Hypothalamus (tissue), 51 donors: ENCODE measurements at places on chromosomes 1 and 21.

DNA sequence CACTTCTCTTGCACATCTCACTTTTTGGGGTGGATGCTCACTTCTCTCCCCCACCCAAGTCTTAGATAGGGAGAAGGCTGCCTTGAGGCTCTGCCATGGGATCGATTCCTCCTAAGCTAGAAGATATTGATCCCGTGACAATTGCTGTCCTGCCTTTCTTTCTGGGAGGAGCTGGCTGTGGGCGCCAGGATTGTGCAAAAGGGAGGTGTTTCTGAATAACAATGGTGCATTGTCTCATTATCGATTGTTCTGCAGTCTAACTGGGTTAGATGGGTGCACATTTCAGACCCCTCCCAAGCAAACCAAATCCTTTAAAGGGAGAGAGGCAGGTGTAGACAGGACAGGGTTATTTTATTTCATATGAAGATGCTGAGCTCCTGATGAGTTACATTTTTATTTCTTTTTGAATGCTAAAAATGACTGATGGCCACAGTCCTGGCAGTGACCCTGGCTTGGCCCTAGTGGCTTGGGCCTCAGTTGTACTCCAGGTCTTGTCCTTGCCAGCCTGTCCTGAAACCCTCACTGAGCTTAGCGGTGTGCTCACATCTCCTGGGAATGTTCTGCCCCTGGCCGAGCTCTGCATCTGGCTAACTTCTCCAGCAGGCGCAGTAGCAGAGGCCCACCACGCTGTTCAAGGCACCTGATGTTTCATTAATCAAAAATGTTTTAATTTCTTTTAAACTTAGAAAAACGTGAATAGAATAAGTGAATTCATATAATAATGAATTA lies 99.0 kb upstream of the KAZN start:
- DNase-seq: no peak

DNA sequence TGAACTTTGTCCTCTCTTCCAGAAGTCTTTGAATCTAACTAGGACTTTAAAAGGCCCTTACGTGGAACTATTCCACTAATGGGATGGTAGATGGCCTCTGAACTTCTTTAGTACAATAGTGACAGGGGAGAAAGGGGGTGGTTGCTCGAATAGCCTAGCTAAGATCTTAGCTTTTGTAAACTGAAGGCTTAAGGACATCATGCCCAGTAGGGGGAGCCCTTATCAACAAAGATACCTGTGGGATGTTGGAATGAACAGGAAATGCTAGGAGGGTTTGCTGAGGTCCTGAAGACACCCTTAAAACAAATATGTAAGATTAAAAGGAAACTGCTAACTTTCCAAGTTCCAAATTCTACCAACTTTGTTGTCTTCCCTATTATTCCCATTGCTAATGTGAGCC lies 33.2 kb downstream of the NHLH2 start:
- no peak for DNase-seq

DNA sequence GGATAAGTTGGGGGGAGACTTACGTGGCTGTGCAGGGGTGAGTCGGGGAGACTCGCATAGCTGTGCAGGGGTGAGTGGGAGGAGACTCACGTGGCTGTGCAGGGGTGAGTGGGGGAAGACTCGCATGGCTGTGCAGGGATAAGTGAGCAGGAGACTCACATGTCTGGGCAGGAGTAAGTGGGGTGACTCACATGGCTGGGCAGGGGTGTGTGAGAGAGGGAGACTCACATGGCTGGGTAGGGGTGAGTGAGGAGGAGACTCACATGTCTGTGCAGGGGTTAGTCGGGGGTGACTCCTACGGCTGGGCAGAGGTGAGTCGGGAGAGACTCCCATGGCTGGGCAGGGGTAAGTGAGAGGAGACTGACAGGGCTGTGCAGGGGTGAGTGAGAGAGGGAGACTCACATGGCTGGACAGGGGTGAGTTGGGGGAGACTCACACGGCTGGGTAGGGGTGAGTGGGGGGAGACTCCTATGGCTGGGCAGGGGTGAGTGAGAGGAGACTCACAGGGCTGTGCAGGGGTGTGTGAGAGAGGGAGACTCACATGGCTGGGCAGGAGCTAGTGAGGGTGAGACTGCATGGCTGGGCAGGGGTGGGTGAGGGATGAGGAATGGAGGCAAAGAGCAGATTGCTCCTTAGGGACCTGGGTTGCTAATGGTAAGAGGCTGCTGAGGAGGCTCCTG lies 56.0 kb upstream of the ABCG1 start:
- no peak for DNase-seq

DNA sequence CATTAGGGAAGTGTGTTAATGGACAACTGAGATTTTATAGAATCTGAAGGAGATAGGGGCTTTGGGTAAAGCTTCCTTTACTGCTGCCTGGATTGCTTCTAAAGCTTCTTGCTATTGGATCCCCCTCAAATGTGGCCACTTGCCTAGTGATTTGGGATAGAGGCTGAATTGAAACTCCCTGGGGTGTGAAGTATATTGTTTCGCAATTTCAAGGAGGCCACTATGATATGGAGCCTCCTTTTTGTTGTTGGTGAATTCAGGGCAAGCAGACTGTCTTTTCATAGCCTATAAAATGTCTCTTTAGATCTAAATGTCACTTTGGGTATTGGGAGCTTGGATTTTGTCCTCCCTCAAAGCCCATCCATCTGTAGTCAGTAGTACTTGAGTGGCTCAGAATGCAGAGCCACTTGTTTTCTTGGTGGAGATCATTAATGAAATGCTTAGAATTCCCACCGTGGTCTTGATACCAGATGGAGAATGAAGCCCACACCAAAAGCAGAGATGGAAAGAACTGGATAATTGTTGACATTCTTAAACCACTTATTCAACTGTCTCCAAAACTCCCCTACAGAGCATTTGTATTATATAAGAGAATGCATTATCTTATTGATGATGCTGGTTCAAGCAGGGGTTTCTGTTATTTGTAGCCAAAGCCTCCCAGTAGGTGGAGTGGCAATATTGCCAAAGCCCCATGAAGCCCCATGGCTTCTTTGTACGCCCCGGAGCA lies 144.3 kb upstream of the KCNE2 start:
- no peak for DNase-seq

DNA sequence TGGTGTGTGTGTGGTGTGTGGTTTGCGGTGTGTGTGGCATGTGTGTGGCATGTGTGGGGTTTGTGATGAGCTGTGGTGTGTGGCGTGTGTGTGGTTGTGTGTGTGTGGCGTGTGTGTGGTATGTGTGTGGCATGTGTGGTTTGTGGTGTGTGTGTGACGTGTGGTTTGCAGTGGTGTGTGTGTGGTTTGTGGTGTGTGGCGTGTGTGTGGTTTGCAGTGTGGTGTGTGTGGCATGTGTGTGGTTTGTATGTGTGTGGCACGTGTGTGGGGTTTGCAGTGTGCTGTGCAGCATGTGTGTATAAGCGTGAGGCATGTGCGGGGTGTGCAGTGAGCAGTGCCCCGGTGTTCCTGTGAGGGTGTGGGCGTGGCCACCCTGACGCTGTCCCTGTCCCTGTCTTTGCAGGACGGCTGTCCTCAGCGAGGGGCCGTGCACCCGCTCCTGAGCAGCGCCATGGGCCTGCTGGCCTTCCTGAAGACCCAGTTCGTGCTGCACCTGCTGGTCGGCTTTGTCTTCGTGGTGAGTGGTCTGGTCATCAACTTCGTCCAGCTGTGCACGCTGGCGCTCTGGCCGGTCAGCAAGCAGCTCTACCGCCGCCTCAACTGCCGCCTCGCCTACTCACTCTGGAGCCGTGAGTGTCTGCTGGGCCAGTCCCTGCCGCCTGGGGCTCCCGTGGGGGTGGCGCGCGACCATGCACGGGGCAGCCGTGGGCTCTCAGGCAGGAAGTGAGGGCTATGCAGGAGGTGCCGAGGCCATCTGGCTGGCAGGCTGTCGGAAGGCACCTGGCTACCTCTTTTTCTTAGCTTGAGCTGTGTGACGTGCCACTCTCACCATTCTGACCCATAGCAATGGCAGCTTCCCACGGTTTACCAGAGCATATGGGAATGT lies 52.6 kb upstream of the TRAPPC10 start:
- no peak for DNase-seq

GRCh38 chr1:173758980-173759379 lies 44.2 kb downstream of the KLHL20 start:
- no peak for DNase-seq

GRCh38 chr1:30713311-30713710 lies 10.1 kb downstream of the MATN1 start:
- no peak for DNase-seq

- DNase-seq: no peak
Measured at GRCh38 chr1:96962751-96963211, 241.2 kb downstream of the PTBP2 start.

GRCh38 chr1:99557546-99558202 lies 88.2 kb upstream of the PALMD start:
- no peak for DNase-seq

- no peak for DNase-seq
Measured at GRCh38 chr21:42113926-42114409, 42.9 kb downstream of the UMODL1 start.

DNA sequence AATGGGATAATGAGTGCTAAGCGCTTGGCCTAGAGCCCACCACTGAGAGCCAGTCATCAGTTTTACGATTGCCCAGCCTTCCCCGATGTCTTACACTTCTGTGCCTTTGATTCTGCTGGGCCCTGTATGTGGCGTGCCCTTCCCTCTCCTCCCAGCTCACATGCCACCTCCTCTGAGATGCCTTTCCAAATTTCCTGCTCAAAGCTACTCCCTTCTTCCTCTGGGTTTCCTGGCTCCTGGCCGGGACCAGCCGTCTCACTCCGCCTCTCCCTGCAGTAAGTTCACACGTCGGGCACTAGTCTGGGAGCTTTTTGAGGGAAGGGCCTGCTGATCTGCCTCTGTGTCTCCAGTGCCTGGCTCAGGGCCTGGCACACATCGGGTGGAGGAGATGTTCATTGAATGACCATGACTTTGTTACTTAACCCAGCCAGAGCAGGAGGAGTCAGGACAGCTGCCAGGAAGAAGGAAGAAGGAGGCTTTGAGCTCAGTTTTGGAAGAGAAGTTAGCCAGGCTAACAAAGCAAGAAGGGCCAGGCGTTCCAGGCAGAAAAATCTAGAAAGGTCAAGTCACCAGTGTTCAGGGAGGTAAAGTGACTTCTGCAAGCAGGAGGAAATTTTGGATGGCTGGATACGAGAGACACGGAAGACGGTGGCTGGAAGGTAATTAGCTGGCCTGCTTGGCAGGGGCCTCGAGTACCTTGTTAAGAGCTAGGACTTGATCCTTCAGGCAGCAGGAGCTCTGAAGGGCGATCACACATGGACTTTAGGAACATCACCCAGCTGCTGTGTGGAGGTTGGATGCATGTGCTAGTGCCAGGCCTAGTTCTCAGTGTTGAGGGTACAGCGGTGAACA lies 63.6 kb downstream of the EPHB2 start:
- no peak for DNase-seq

GRCh38 chr1:106548726-106549125 lies 507.7 kb upstream of the PRMT6 start:
- DNase-seq: no peak

DNA sequence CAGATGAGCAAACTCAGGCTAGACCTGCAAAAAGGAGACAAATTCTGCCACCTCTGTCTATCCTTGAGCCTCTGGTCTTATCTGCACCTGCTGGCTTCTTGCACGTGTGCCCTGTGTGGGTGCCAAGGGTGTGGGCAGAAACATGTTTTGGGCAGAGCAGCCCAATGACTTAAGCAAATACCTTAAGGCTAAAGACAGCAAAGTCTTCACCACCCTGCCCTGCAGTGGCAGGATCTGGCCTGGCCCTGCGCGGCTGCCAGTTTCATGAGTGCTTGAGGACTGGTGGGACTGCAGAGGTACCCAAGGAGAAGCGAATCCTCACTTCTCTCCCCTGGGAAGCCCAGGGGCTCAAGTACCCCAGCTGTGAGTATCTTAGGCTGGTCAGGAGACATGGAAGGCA lies 3.8 kb upstream of the SLC26A9 start:
- DNase-seq: no peak

- no peak for DNase-seq
Measured at GRCh38 chr1:15039017-15039648, 114.4 kb upstream of the TMEM51 start.

DNA sequence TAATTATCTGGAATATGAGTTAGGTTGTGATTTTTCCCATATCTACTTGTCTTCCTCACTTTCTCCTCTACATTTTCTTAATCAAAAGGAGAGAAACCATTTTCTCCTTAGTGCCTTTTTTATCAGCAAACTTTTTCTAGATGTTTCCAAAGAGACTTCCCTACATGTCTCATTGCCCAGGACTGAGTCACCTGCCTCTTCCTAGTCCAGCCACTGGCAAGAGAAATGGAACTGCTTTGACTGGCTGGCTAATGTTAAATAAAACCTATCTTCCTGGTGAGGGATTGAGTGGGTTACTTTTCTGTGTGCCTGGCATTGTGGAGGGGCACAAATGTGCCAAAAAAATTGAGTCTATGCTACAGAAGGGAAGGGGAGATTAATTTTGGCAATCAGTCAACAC lies 52.1 kb upstream of the CD5L start:
- no peak for DNase-seq

- DNase-seq: no peak
Measured at GRCh38 chr1:17874710-17875109, 119.6 kb downstream of the ACTL8 start.

- no peak for DNase-seq
Measured at GRCh38 chr1:111274653-111275052, 16.0 kb upstream of the CHIA start.

GRCh38 chr1:28258628-28259251 lies 578 bp upstream of the SESN2 start:
- no peak for DNase-seq

GRCh38 chr1:154434346-154435085 lies 29.4 kb downstream of the IL6R start:
- peak; percentile 48 for DNase-seq

- no peak for DNase-seq
Measured at GRCh38 chr1:169906938-169907337, 13.2 kb upstream of the SCYL3 start.

DNA sequence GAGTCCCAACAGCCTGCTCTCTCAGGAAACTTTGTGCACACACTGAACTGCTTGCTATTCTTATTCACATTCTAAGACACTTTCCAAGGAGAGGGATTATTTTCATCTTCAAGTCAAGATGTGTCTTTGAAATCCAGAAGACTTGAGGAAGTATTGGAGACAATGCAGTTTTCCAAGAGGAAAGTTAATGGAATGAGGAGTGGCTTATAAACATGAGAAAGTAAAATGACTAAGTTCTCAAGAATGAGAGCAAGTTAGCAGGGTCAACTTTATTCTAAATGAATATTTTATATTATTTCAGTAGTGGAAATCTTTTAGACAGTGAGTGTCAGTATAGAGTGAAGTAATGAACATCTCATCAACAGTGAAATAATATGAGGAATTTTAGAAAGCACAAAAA lies 1239.3 kb downstream of the MRPL39 start:
- no peak for DNase-seq

DNA sequence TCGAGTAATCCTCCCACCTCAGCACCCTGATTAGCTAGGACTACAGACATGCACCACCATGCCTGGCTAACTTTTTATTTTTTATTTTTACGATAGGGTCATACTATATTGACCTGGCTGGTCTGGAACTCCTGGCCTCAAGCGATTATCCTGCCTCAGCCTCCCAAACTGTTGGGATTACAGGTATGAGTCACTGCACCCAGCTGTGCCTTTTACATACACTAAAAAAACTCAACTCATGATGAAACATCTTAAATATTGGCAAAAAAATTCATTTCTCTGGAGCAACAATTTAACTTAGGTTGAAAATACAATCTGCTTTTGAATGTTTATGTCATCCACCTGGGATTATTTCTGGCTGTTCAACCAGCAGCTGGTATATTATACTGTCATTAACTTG lies 598.3 kb upstream of the ZP4 start:
- DNase-seq: no peak
